ENCODE measurements at places on chromosomes 7 and 10.
A peak's percentile ranks its signal among the peaks of the same experiment; 100 is the strongest.

- no peaks in the 10 kb centered on the region for H3K36me3 ChIP-seq
- H3K27me3 ChIP-seq: no peaks in the 10 kb centered on the region
- H3K4me3 ChIP-seq: no peak overlapping the region
- no peaks in the 10 kb centered on the region for H3K4me1 ChIP-seq
- DNase-seq: no peak
- H3K27ac ChIP-seq: no peak overlapping the region
Observed at GRCh38 chr7:124076841-124077240, 44.0 kb upstream of the TMEM229A start.

DNA sequence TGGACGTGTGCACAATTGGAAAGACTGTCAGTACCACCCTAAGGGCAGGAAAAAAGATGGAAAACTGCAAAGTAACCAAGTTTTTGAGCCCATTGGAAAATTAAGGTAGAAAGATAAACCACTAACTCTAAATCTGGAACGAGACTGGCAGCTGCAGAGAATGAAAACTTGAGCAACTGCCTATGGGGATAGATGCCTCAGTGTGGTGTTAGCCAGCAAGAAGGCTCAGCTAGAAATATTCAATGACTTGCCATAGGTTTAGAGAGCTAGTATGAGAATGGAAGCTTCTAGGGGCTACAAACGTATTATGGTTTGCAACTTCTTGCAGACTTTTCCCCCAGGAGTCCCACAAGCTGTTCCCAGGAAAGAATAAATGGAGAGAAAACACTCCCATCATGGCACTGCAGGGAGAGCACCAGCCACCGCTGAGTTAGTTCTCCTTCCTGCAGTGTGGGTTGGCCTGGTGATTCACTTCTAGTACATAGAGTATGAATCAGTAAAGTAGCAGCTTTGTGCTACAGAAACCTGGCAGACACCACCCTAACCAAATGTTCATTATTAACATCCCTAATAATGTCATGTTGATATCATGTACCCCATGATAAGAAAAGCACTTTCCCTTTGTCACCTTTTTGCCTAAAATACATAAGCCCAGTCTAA is 372.4 kb upstream of the VWC2 start:
- no peaks in the 10 kb centered on the region for H3K4me1 ChIP-seq
- H3K4me3 ChIP-seq: no peak overlapping the region
- no peak for DNase-seq
- H3K27ac ChIP-seq: no peak overlapping the region
- H3K27me3 ChIP-seq: no peaks in the 10 kb centered on the region
- H3K36me3 ChIP-seq: no peaks in the 10 kb centered on the region

- no peaks in the 10 kb centered on the region for H3K36me3 ChIP-seq
Observed at GRCh38 chr10:1215862-1216573, 159.8 kb downstream of the WDR37 start.

- H3K27me3 ChIP-seq: no peaks in the 10 kb centered on the region
- no peak overlapping the region for H3K27ac ChIP-seq
- peaks cover 16% of the 10 kb centered on the region for H3K36me3 ChIP-seq
Observed at GRCh38 chr10:112842832-112843360, 107.2 kb upstream of the TCF7L2 start.

GRCh38 chr7:93245525-93246432 is 13.6 kb downstream of the VPS50 start:
- H3K27me3 ChIP-seq: no peaks in the 10 kb centered on the region
- H3K4me3 ChIP-seq: peak overlapping the region; percentile 26
- peaks cover 9% of the 10 kb centered on the region for H3K4me1 ChIP-seq
- no peak for DNase-seq

GRCh38 chr7:91503934-91504555 is 239.8 kb downstream of the FZD1 start:
- no peaks in the 10 kb centered on the region for H3K4me1 ChIP-seq
- H3K4me3 ChIP-seq: no peak overlapping the region
- H3K27ac ChIP-seq: no peak overlapping the region
- no peaks in the 10 kb centered on the region for H3K36me3 ChIP-seq
- no peaks in the 10 kb centered on the region for H3K27me3 ChIP-seq

GRCh38 chr7:129457101-129457500 is 22.9 kb downstream of the STRIP2 start:
- no peak for DNase-seq
- H3K4me1 ChIP-seq: no peaks in the 10 kb centered on the region
- H3K4me3 ChIP-seq: no peak overlapping the region
- peaks cover 40% of the 10 kb centered on the region for H3K36me3 ChIP-seq
- H3K27me3 ChIP-seq: no peaks in the 10 kb centered on the region

GRCh38 chr10:130778166-130778545 is 533.4 kb downstream of the TCERG1L start:
- no peak for DNase-seq
- peaks cover 2% of the 10 kb centered on the region for H3K27me3 ChIP-seq
- no peak overlapping the region for H3K4me3 ChIP-seq
- H3K27ac ChIP-seq: no peak overlapping the region
- H3K36me3 ChIP-seq: no peaks in the 10 kb centered on the region

DNA sequence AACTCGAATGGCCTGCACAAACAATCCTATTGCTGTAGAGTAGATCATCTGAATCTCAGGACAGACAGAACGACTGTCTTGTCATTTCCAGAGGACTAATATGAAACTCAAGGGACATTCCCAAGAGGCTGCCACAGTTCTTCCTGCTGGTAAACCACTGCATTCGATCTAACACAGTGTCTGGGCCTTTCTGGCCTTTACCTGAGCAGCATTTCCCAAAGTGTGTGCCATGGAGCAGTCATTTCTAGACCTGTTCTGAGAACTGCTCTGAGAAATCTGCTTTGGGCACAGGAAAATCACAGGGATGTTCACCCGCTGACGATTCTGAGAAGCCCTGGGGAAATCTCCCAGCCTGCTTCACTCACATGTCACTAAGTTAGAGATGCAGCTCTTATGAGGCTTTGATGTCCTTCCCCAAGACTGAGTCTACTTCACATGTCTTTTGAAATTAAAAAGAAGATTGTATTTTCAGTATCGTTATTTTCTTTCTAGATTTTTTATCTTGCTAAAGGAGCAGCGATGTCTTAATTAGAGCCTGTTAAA is 18.4 kb downstream of the GPNMB start:
- no peaks in the 10 kb centered on the region for H3K36me3 ChIP-seq
- H3K4me1 ChIP-seq: peaks cover 1% of the 10 kb centered on the region
- H3K4me3 ChIP-seq: no peak overlapping the region
- DNase-seq: no peak

DNA sequence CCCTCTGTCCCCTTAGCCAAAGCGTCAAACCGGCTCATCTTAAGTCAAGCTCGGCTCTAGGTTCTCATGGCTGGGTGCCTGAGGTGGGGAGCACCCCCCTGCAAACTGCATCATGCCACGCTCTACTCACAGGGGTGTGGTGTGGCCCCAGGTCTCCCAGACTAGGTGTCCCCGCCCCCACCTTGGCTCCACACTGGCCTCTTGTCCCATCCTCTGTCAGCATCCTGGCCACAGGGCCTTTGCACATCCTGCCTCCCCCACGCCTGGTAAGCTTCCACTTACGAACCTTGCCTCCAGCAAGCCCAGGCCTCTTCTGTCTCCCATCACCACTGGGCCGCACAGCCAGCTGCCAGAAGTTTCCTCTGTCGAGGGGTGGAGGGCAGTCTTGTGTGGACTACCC is 20.2 kb upstream of the GRIFIN start:
- H3K27me3 ChIP-seq: peaks cover 2% of the 10 kb centered on the region
- no peak overlapping the region for H3K27ac ChIP-seq
- DNase-seq: no peak
- no peaks in the 10 kb centered on the region for H3K4me1 ChIP-seq
- H3K4me3 ChIP-seq: no peak overlapping the region

DNA sequence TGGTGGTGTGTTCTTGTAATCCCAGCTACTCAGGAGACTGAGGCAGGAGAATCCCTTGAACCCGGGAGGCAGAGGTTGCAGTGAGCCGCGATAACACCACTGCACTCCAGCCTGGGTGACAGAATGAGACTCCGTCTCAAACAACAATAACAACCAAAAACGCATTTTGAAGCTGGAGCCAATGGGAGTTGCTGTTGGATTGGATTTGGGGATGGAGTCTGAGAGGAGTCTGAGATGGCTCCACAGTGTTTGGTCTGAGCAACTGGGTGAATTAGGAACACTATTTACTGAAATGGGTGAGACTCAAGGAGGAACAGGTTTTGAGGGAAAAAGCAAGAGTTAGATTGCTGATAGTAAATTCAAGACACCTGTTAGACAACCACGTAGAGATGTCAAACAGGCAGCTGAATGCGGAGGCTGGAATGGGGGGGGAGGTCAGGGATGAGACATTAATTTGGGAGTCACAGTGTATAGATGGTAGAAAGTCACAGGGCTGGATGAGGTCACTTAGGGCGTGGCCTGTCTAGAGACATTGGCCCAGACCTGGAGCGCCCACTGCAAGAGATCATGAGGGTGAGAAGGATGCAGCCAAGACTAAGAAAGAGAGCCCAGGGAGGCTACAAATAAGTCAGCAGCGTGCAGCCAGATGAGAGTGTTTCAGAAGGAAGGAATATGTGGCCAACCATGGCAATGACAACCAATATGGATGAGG is 56.4 kb downstream of the CYCS start:
- H3K27ac ChIP-seq: no peak overlapping the region
- no peak for DNase-seq
- H3K4me1 ChIP-seq: peaks cover 6% of the 10 kb centered on the region
- H3K27me3 ChIP-seq: peaks cover 5% of the 10 kb centered on the region
- no peak overlapping the region for H3K4me3 ChIP-seq
- no peaks in the 10 kb centered on the region for H3K36me3 ChIP-seq

- H3K4me1 ChIP-seq: peaks cover 97% of the 10 kb centered on the region
- no peak for DNase-seq
- H3K4me3 ChIP-seq: peak overlapping the region; percentile 10
Observed at GRCh38 chr7:50210706-50211115, 93.8 kb upstream of the IKZF1 start.

DNA sequence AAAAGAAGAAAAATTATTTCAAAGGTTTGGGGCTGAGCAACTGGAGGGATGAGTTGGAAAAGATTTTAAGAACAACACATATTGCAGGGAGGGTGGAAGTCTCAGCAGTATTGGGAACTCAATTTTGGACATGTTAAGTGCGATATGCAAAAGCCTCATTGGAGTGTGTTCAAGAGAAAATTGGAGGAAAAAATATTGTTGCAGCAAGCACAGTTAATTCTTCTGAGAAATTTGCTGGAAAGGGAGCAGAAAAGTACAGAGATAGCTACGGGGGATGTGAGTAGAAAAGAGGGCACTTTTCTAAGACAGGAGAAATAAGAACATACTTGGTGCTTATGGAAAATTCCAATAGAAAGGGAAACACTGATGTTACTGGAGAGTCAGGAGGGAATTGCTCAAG is 59.8 kb upstream of the MAGI2 start:
- no peak overlapping the region for H3K27ac ChIP-seq
- DNase-seq: no peak
- no peaks in the 10 kb centered on the region for H3K27me3 ChIP-seq
- no peaks in the 10 kb centered on the region for H3K4me1 ChIP-seq
- no peak overlapping the region for H3K4me3 ChIP-seq
- no peaks in the 10 kb centered on the region for H3K36me3 ChIP-seq

- H3K4me3 ChIP-seq: no peak overlapping the region
- no peaks in the 10 kb centered on the region for H3K36me3 ChIP-seq
- H3K27ac ChIP-seq: no peak overlapping the region
- peaks cover 9% of the 10 kb centered on the region for H3K27me3 ChIP-seq
- no peak for DNase-seq
Observed at GRCh38 chr10:2980116-2980515, 87.2 kb upstream of the PFKP start.

- DNase-seq: no peak
- H3K4me1 ChIP-seq: peaks cover 29% of the 10 kb centered on the region
- peak overlapping the region; percentile 19 for H3K27ac ChIP-seq
- peaks cover 29% of the 10 kb centered on the region for H3K27me3 ChIP-seq
- no peak overlapping the region for H3K4me3 ChIP-seq
Observed at GRCh38 chr10:101013365-101013825, 13.8 kb downstream of the LZTS2 start.

DNA sequence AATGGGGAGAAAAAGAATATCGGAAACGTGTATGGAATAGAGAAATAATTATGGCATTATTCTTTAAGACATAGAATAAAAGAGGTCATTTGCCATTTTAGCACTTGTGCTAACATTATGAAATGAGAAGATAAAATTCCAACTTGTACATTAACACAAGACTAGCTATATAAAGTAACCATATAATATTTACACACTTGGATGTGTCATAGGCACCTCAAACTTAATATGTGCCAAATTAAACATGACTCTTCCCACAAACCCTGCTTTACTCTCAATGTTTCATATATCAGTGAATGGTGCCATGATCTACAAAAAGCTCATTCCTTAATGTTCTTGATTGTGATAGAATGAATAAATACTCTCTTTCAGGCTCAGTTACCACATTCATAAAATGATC is 4.1 kb upstream of the MINDY3 start:
- peaks cover 9% of the 10 kb centered on the region for H3K4me1 ChIP-seq
- DNase-seq: no peak
- H3K27ac ChIP-seq: no peak overlapping the region
- H3K4me3 ChIP-seq: no peak overlapping the region

GRCh38 chr7:92520024-92520423 is 8.3 kb downstream of the PEX1 start:
- peaks cover 9% of the 10 kb centered on the region for H3K4me1 ChIP-seq
- H3K27me3 ChIP-seq: no peaks in the 10 kb centered on the region

DNA sequence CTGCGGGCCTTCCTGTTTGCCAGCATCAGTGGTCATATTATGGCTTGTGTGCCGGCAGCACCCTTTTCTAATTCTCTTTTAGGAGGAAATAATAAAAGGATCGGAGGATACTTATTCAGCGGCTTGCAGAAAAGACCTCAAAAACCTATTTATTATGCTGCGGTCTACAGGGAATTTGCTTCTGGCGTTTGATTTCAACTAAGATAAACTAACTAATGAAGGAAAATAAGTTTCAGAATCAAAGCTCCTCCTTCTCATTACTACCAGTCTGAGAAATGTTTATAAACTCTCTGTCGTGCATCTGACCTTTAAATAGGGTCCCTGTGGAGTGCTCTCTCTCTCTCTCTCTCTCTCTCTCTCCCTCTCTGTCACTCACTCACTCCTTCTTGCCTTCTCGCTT is 335.0 kb upstream of the GLI3 start:
- no peaks in the 10 kb centered on the region for H3K27me3 ChIP-seq
- no peaks in the 10 kb centered on the region for H3K36me3 ChIP-seq
- H3K4me1 ChIP-seq: no peaks in the 10 kb centered on the region
- DNase-seq: no peak

- H3K27me3 ChIP-seq: peaks cover 2% of the 10 kb centered on the region
- DNase-seq: no peak
- no peak overlapping the region for H3K27ac ChIP-seq
- H3K4me1 ChIP-seq: peaks cover 24% of the 10 kb centered on the region
- no peaks in the 10 kb centered on the region for H3K36me3 ChIP-seq
- no peak overlapping the region for H3K4me3 ChIP-seq
Observed at GRCh38 chr10:25059990-25060389, 43.6 kb downstream of the THNSL1 start.

DNA sequence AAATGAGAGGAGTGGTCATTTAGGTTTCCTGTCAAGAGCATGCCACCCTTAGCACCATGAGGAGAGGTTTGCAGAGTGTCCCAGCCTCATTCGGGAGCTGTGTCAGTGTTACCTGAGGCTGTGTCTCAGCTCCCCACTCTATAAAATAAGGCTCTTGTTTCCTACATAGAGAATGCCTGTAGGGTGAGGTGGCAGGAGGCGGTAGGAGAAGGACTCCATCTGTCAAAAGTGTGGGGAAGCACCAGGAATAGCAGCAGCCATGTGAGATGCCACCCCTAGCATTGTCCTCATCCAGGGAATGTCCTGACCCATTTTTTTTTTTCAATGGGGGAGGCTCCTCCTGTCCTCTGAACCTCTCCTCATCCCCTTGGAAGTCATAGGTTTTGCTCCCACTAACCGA is 451.2 kb downstream of the PLXNA4 start:
- H3K4me1 ChIP-seq: no peaks in the 10 kb centered on the region
- DNase-seq: no peak
- no peaks in the 10 kb centered on the region for H3K36me3 ChIP-seq
- H3K4me3 ChIP-seq: no peak overlapping the region
- no peaks in the 10 kb centered on the region for H3K27me3 ChIP-seq
- H3K27ac ChIP-seq: no peak overlapping the region

Data from activated naive CD8-positive, alpha-beta T cell treated with anti-CD3 and anti-CD28 coated beads, Interleukin-2, amount 50 U/mL, for 24 hours (primary cell).